ENCODE measurements at places on chromosomes 5 and 9.
A peak's percentile ranks its signal among the peaks of the same experiment; 100 is the strongest.

DNA sequence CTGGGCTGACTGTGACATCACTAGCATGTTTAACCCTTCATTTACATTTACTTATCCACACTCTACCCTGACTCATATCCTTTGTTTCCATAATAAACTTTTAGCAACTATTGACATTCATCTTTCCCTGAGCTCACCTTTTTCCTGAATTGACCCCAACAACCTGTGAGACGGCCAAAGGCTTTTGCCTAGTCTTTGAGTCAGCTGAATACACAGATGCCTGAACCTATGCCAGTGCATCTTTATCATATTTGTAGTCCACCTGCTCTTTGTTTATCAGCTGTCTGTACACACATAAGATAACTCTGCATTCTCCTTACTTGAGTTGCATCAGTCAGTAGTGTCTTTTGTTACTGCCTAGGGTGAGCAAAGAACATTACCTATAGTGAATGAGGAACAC is 128.5 kb upstream of the HMHB1 start:
- DNase-seq = no peak

DNA sequence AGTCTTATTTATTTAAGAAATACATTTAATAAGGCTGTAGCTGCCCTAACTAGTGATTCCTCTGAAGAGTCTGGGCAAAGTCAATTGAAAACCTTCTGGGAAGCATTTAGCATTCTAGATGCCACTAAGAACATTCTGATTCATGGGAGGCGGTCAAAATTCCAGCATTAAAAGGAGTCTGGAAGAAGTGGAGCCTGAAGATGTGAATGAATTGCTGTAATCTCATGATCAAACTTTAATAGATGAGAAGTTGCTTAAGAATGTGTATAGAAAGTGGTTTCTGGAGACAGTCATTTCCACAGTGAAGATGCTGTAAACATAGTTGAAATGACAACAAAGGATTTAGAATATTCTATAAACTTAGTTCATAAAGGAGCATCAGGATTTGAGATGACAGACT is 61.4 kb downstream of the WDR41 start:
- peak; percentile 70 for DNase-seq

- peak; percentile 24 for DNase-seq
These were observed 1152.9 kb upstream of the CDH6 start for GRCh38 chr5:30040488-30041118.

DNA sequence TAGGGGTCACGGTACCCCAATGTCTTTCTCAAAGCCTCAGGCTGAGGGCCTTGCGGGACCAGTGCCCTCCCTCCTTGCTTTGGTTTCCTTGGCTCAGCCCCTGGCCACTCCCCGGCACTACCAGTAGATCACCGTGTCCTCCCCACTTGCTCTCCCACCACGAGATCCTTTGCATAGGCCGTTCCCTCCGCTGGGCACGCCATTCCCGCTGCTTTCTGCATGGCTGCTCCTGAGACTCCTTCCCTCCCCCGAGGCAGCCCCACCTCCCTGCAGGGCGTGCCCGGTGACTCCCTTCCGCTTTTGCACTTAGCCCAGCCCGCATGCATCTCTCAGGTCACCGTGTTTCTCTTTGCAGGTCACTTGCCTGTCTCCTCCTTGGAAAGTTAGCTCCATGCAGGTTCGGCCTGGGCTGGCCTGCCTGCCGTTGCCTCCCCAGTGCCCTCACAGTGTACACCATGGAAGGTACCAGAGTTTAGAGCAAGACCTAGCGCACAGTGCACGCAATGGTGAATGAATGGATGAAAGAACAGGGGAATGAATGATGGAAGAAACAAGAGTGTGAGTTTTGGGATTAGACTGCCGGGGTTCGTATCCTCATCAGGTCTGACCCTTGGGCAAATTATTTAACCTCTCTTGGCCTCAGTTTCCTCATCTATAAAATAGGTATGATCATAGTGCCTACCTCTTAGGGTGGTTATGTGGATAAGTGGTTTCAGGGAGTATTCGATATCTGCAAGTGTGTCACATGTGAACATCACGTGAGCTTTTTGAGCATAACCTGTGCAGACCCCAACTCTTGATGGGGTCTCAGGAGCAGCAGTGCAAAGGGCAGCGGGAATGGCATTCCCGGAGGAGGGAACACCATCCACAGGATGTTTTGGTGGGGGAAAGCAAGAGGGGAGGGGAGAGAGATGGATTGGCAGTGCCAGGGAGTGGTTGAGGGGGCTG is 214.3 kb downstream of the C9orf50 start:
- DNase-seq = no peak

GRCh38 chr5:83972236-83972635 is 251.6 kb upstream of the HAPLN1 start:
- DNase-seq = peak; percentile 60

- DNase-seq = no peak
These were observed 12.2 kb upstream of the VAV2 start for GRCh38 chr9:134004131-134004873.

- no peak for DNase-seq
These were observed 123.5 kb downstream of the SMARCA2 start for GRCh38 chr9:2138646-2139045.

GRCh38 chr9:81855538-81855937 is 72.7 kb upstream of the SPATA31D4 start:
- DNase-seq = peak; percentile 95

DNA sequence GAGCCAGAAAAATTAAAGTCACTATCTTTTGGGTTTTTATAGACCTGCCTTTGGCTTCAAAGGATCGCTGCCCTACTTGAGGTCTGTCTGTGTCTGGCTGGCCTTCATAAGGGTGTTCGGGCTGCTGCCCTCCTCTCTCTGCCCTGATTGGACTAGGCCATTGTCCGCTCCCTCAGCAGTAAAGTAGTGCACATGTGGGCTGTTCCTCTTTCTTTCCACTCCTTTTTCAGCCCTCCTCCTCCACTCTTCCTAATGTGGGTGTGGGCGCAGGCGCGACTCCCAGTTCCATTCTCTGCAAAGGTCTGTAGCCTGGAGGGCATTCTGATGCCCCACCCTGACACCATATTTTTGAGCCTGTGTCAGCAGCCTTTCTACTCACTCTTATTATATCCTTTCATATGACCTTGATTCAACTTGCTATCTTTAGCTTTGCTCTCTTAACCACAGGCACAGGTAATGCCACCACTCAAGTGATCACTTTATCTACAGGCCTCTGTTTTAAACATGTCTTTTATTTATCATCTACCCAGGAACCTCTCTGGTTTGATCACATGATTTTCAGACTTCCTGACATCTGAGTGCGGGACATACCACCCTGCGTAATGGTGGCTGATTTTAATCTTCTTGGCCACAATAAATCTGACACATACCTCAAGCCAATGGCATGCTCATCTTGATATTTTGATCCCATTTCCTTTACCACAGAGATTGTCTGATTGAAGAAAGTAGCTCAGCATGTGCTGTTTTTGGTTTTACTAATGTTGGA is 144.5 kb downstream of the AOPEP start:
- peak; percentile 67 for DNase-seq

DNA sequence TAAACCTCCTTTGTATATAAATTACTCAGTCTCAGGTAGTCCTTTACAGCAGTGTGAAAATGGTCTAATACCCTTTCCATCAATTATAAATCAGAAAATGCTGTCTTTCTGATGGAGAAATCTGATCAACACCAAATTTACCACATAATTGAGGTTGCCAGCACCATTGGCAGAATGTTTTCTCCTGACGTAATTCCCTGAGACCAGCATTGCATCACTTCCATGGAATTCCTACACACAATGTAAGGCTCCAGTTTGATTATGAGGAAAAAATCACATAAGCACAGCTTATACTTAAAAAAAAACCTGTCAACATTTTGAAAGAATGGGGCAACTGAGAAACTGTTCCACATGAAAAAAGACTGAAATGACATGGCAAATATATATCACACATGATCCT is 618.7 kb upstream of the CDH6 start:
- DNase-seq = no peak

DNA sequence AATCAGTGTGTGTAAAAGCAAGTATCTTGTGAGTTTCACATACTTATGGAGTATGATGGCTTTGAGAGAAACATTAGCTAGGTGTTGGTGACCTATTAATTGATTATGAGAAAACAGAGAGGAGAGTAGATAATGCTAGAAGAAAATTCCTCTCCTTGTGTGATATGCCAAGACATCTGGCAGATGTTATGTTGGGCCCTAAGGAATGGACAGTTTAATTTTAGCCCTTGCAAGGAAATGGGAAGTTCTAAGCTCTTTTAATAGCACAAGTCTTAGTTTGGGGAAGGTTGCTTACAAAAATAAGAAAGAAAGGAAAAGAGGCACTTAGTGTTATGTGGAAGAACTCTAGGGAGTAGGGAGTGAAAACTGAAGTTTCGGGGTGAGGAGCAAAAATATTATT is 5.1 kb downstream of the ZNF462 start:
- DNase-seq = no peak

GRCh38 chr5:81755320-81755719 is 4.4 kb upstream of the SSBP2 start:
- DNase-seq = peak; percentile 90

GRCh38 chr5:75461679-75462078 is 49.8 kb downstream of the CERT1 start:
- peak; percentile 77 for DNase-seq

DNA sequence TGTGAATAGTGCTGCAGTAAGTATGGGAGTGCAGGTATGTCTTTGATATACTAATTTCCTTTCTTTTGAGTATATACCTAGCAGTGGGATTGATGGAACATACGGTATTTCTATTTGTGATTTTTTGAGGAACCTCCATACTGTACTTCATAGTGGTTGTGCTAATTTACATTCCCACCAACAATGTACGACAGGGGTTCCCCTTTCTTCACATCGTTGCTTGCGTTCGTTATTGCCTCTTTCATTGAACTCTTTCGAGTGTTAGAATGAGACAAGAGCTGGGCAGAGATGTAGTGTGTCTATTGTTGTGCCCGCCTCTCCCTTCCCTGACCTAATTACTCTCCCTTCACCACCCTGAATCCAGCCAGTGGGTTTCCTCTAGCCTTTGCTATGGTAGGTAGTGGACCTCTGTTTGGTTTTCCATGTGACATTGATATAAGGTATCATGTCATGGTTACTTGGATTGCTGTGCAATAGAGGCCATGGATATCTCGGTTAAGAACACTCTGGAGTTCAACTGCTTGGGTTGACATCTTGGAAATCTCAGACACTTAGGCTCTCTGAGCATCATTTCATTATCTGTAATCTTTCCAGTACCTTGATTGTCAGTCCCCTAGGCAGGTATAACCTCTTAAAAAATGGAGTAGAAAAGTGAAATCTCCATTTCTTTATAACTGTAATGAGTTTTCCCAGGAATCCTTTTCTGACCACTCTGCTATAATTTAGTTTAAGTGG is 19.5 kb downstream of the AOPEP start:
- DNase-seq = no peak

DNA sequence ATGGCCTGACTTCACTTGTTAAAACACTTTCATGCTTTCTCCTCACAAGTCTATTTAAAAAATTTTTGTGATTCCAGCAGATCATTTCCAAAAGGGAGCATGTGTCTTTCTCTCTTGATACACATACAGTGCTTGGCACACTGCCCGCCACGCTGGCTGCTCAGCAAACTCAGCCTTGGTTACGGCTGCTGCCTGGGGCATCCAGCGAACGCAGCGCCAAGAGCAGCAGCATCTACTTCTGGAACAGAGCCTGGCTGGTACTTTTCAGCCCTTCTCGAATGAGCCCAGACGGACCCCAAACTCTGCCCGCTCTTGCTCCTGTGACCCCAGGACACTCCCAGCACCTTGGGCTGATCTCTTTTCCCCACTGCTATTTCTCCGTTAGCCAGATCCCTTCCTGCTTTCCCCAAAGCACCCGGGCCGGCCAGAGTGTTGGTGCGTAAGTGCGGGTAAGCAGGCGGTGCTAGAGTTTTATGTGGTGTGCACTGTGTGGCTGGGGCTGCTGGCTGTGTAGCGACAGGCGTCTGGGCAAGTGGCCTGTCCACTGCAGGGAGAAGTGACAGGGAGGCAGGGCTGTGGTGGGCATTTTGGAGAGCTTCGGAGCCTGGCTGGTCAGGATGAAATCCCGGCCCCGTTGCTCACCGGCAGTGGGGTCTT is 73.2 kb downstream of the SH3PXD2B start:
- DNase-seq = no peak

- DNase-seq = peak; percentile 91
These were observed 114.2 kb downstream of the LHFPL2 start for GRCh38 chr5:78534148-78534904.

DNA sequence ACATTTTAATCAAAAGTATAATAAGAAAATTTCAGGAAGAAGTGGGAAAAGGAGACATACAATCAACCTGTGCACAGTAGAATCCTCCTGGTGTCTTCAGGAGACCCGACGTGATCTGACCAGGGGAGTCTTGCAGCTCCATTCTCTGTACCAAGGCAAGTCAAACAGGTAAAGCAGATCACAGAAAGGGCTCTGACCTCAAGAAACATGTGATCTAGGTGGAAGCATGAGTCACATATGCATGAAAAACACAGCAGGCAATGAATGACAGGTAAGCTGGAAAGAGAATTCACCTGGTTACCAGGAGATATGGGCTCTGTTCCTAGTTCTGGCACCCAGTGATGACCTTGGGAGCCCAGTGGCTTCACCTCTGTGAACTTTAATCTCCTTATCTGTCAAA is 19.4 kb upstream of the FABP6 start:
- DNase-seq = no peak

DNA sequence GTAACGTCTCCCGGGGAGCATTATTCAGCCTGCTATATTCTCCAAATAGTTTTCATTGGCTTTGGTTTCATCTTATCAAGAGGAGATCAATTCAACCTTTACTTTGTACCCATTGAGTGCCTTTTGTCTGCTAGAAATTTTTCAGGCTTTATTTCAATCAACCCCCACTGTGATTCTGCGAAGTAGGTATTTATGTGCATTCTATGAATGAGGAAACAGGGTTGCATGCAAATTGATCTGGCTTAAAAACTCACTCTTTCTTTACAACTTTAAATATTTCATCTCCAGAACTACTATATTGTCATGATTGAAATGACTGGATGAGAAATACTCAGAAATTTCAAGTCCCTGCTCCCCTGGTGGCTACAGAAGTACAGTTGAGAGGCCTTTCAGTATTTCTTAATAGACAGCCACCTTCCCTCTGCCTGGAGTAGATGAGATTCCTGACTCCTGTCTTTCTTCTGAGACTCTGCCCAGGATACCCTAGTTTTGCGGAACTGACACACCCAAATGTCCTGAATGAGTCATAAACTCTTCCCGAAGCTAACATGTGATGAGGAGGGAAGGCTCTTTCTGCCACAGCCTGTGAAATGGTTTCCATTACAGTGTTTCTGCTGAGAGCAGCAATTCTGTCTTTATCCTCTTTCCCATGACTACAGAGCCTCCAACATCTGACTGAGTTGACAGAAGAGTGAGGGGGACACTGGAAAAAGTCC is 52.6 kb upstream of the TNC start:
- peak; percentile 92 for DNase-seq

- DNase-seq = no peak
These were observed 560.3 kb upstream of the KLF4 start for GRCh38 chr9:108049671-108050494.

GRCh38 chr5:151060742-151061141 is 20.1 kb downstream of the TNIP1 start:
- no peak for DNase-seq

Measured in ELR (cell line).